NCI-H2171 (cell line): ENCODE measurements at places on chromosomes 3 and 15.

GRCh38 chr3:152316318-152316717, 47.6 kb downstream of the MBNL1 start:
- DNase-seq, result no peak

DNA sequence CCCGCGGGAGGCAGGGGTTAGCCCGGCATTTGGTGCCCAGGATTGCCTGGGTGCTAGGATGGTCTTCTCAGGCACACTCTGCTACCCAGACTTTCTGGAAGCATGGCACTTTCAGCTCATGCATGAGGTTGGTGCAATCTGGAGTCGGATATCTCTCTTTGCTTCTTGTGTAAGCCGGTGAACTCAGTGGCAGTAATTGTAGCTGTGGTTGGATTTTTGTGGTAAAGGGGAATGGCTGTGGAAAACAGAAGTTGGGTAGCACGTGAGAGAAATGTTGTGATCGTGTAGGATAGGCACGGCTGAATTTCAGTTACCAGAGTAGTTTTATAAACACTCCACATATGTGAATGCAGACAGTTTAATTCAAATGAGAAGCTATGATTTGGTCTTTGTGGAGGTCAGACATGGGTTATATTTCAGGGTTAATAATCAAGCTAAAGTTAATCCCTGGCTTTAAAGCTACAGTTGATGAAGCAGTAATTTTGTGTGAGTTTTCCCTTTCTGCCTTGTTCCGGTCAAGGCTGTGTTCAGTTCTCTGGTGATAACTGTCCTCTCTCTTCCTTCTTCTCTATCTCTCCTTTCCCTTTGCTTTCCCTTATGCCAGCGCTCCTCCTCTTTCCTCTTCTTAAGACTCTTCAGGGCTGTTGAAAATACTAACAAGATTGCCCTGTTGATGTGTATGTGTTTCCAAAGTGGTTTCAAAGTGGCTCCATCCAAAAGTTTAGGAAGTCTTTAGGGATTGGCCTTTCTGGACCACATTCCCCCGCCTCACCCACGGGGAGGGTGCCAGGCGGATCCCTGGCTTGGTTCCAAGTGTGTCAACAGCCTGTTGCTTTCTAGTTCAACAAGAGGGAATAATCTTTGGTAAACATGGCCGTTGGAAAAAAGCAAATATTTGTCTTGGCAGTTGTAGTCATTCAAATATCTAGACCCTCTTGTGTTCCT, 404.6 kb upstream of the C2CD4B start:
- peak; percentile 26 for DNase-seq

- no peak for DNase-seq
These were observed 17.3 kb upstream of the SNTN start for GRCh38 chr3:63635186-63635585.

- no peak for DNase-seq
These were observed 48.5 kb downstream of the PCSK6 start for GRCh38 chr15:101440846-101441590.

DNA sequence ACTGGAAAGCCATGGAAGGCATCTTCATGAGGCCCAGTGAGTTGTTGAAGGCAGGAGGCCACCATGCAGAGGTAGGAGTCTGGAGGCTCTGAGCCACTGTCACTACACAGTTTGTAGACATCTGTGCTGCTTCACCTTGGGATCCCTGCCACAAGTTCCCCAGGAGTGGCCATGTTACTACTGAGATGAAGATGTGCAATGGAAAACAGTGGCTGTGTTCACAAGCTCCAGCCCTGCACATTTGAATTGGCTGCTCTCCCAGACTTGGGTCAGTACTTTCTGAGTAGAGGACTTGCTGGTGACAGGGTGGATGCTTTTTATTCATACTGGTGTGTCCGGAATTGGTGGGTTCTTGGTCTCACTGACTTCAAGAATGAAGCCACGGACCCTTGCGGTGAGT, 86.9 kb upstream of the C15orf39 start:
- no peak for DNase-seq

DNA sequence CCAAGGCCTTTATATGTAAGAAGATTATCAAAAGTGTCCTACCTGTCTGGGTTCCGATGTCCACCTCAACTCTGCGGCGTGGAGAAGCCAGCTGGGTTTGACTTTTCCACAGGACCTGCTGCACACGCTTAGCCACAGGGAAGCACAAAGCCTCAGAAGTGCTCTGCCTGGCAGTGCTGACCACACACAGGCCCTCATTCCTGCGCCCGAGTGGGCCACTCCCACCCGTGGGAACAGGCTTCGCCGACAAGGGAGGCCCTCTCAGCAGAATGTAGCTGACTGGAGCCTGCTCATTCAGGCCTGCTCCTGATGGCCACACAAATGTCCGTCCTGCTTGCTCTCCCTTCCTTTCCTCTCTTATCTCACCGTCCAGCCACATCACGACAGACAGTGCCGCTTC, 221.4 kb upstream of the LRRN1 start:
- no peak for DNase-seq

DNA sequence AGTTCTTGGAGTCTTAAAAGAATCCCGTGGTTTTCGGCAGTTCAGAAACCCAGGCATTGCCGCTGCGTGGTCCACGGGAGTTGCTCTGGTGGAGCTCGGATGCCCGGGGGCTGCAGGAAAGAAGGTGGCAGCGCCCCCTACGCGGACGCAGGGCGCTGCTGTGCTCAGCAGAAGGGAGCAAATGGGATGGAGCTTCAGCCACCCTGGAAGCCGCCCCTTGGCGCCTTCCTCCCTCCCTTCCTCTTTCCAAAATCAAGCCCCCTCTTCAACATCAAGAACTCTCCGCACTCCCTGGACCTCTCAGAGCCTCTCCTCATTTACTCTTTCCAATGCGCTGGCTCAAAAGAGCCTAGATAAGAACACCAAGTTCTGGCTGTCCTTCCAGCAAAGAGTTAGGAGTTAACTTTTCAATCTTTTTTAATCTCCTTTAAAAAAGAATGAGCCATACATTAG, 880 bp upstream of the CHRNA7 start:
- peak; percentile 39 for DNase-seq

GRCh38 chr3:117272274-117272673, 562.7 kb downstream of the TUSC7 start:
- DNase-seq, result no peak

DNA sequence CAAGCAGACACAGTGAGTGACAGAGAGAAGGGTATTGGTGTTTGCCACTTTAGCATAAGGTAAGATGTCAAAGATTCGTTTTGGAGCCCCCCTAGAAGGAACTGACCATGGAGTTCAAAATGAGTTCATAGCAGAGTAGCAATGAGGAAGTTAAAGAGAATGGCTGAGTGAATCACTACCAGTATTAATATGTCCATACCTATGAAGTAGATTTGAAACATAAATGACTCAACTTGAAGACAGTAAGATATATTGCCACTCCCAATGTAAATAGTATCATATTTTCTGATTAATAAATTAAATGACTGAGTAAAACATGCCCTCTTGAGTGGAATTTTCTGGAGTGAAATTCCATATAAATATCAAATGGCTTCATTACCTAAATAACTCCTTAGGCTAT, 675.1 kb downstream of the NLGN1 start:
- no peak for DNase-seq

DNA sequence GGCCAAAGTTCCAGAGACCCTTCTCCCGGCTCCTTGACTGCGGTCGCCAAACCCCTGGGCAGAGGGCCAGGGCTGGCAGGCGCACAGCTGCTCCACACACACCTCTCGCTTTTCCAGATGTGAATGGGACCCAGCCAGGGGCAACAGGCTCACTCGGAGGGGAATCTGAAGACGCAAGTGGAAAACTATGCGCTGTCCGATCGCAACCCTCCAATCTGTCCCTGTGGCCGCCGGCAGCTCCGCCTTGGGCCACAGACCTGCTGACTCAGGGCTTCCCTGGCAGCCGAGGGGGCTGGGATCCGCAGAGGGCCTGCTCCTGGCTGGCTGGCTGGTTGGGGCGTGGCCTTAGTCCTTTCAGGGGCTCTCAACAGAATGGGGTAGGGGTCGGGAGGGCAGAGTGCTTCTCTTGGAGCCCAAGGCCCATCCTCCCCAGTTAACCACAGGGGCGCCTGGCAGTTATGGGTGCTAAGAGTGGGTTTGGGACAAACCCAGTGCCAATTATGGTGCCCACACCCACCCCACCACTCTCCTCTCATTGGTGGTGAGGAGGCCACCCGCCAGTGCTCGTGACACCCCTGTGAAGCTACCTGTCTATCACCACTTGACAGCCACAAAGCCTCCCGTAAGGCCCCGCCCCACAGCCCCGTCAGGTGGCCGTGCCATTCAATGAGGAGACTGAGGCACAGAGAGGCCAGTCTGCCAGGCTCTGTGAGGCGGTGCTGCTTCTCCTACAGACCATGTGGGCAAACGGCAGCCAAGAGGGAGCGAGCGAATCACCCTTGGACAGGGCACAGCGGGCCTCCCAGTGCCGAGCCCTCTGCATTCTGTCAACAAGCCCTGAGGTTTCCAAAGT, 53.8 kb downstream of the IQSEC1 start:
- DNase-seq, result no peak

DNA sequence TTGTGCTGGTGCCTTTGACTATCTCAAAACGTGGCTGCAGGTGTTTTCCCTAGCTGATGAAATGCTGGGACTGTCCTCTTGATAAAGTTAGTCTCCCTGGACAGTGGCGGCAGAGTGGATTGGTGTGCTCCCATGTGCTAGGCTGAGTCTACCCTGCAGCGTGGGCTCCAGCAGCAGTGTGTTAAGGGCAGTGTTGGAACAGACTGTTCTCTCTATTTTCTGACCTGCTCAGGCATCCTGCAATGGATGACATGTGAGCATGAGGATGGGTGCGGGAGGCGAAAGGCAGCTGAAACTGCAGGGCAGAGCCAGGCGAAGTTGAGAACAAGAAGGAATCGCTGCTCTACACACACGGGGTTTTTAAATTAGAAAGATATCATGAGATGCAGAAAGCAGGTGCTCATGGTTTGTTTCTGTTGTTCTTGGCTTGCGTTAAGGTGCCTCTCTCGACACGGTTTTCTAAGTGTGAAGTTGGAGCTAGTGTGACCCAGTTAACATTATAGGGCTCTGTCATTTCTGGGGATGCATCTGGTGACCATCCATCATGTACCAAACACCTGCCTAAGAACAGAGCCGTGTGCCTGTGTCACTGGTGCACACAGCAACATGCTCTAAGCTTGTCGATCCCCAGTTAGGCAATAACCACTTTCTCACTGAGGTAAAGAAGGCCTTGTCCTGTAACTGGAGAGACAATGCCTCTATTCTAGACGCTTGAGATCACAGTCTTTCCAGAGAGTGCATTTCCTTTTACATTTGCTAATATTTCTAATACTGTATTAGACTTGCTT, 44.3 kb downstream of the SLCO3A1 start:
- no peak for DNase-seq

DNA sequence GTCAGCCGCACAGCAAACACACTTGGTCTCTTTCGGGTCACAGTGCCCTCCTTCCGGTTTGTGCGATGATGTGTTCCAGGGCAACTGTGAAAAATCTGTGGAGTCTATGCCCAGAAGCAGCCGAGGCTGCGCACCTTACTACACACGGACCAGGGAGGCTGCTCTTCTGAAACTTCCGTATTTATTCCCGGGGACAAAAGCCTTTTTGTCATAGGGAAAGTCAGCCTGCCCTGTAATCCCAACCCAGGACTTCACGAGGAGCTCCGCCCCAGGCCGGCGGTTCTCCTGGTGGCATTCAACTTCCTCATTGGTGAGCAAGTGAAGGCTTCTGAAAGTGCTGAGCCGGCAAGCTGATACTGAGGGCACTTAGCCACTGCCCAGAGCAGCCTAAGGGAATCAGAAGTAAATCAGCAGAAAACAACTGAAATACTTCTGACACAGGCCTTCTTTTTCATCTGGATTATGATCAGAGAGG, 126.5 kb downstream of the FMN1 start:
- DNase-seq, result no peak

GRCh38 chr3:122023335-122023910, 1.4 kb upstream of the ILDR1 start:
- DNase-seq, result no peak

DNA sequence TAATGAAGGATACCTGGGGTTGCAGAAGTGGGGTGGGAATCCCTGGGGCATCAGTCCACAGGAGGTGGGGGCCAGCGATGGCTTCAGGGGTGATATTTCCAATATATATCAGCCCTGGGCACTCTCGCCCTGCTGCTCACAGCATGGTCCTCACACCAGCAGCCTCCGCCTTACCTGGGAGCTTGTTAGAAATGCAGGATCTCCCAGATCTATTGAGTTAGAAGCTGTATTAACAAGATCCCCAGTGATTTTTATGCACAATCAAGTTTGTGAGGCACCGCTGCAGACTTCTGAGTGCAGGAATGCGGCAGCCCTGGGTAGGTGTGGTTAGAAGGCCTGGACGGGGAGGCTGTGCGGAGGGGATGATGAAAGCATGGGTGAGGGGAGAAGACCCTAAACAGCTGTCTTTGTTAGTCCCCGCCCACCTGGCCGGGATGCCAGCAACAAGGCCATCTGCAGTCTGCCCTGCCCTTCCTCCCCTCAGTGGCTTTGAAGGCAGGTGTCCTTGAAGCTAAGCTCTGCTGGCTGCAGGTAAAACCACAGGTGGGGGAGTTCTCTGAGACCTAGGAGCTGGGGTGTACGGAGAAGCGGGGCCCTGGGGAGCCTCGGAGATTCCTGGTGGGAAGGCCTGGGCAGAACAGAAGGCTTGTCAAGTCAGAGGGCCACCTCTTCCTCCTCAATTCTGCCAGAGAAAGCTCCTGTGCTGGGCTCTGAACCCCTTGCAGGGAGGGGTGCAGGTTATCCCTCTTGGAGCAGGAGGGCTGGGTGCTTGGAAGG, 11.4 kb downstream of the FAM107A start:
- no peak for DNase-seq

- DNase-seq, result no peak
These were observed 51.1 kb upstream of the SEC22A start for GRCh38 chr3:123150449-123151215.

DNA sequence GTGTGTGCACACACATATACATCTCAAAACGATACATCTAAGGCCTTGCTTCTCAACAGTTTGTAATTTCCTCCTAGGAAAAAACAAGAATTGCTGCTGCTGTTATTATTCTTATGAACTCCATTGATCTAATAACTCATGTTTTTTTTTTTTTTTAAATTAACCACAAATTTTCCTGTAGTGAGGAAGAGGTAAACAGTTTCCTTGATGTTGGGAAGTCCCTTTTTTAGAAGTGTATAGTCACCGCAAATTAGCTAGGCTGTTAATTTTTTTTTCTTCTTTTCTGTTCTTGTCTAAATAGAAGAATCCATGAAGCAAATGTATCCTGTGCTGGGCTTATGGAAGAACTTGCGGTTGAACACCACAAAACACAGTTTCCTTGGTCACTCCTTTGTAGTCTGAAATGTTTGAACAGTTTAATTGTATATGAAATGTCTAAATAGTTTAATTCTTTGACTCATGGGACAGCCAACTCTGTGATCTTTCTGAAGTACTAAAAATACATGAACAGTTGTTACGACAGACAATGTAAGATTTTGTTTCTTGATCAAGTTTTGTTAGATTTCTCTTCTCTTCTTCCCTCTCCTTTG, 64.5 kb downstream of the MITF start:
- DNase-seq, result no peak

- no peak for DNase-seq
These were observed 619.0 kb downstream of the ROBO1 start for GRCh38 chr3:79148786-79149185.

- no peak for DNase-seq
These were observed 163.6 kb downstream of the FAM43A start for GRCh38 chr3:194849166-194849875.
